ENCODE measurements at places on chromosomes 5 and 9.

DNA sequence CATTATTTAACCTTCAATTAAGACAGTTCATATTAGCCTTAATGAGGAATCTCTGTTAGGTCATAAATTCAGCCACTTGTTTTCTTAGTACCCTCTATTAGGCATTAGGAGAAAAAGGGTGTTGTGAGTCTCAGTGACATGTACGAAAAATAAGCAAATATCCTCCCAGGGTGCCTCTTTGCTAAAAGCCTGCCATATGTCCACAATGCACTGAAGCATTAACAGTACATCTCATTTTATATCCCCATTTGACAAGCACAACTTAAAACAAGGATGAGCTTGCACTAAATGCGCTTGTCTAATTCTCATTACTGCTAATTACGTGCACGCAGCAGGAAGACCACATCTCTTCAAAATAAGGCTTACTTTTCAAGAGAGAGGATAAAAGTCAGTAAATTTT lies 48.4 kb upstream of the SRFBP1 start:
- DNase-seq: no peak

- DNase-seq: no peak
These were observed 81.9 kb upstream of the DHFR start for GRCh38 chr5:80736730-80737129.

- no peak for DNase-seq
These were observed 8.8 kb upstream of the BARX1 start for GRCh38 chr9:93963969-93964368.

- DNase-seq: no peak
These were observed 21.8 kb upstream of the SARDH start for GRCh38 chr9:133759946-133760345.

DNA sequence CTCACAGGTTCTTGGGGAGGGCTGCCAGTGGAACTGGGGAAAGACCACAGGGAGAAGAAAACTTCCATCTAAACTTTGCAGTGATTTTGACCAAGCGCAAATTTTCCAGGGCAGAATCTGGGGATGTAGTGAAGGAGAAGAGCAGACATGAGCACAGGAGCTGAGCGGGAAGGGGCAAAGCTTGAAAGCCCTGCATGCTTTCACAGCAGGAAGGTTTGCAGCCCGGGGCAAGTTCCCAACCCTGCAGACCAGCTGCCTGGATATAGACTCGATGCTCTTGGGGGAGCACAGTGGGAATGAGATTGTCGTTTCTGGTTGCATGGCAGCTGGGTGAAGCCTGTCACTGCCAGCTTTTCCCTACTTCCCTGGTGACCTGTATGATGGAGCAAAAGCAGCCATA lies 276.8 kb upstream of the RORB start:
- DNase-seq: no peak

DNA sequence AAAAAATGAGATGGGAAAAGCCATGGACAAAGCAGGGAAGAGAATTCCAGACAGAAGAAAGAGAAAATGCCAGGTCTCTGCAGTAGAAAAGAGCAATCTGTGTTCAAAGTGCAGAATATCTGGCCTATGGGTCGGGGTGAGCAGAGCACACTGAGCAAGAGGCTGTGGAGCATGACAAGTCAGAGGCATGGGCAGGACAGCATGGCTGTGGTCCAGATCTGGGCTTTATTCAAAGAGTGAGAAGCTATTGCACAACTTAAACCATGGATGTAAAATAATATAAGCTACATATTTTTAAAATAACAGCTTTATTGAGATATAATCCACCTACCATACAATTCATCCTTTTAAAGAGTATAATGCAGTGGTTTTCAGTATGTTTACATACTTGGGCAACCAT lies 133.1 kb upstream of the SPDL1 start:
- DNase-seq: no peak

- DNase-seq: peak; percentile 52
These were observed 6.7 kb downstream of the INIP start for GRCh38 chr9:112711050-112711689.

DNA sequence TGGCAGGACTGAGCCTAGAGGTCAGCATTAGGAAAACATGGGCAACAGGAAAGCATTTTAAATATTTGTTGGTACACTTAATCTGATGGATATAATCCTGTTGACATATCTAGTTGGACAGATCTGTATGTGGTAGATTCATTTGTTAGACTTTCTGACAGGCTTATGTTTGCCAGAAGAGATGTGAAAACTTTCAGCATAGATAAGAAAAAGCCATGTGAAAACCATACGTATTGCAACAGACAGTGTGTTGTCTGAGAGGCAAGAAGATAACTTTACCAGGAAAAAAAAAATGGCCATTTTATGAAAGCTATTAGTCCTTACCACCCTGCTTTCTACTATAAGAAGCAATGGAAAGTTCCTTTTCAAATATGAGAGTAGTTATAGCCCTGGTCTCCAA lies 1902.2 kb upstream of the C9orf72 start:
- DNase-seq: no peak

- peak; percentile 87 for DNase-seq
These were observed at the start of gene CXCL14 for GRCh38 chr5:135578685-135579341. Gene CXCL14 (minus strand): TSS chr5:135578991. CDS start chr5:135578778, 213 bp downstream.

GRCh38 chr5:52896534-52897237 lies 92.5 kb upstream of the ITGA2 start:
- DNase-seq: no peak

DNA sequence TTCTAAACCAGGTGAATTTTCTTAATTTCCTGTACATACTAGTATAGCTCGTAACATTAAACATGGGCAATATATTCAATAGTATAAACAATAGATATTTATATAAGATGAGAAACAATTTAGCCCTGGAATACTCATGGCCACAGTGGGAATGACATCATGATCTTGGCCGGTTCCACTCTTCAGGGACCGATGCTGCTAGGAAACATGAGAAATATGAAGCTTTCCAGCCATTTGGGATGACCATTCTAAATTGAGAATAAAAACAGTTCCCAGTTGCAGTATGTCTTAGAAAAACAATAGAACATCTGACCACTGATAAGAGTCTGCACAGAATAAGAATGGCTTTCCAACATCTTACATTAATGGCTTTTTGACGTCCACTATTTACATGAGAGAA lies 33.3 kb upstream of the SLCO6A1 start:
- DNase-seq: no peak

- DNase-seq: peak; percentile 85
These were observed 2.5 kb upstream of the MSMP start for GRCh38 chr9:35756275-35757225.

- DNase-seq: peak; percentile 30
These were observed 679 bp downstream of the SLC6A7 start for GRCh38 chr5:150190503-150190979.

- peak; percentile 38 for DNase-seq
These were observed 25.5 kb downstream of the DDX31 start for GRCh38 chr9:132644251-132644650.

DNA sequence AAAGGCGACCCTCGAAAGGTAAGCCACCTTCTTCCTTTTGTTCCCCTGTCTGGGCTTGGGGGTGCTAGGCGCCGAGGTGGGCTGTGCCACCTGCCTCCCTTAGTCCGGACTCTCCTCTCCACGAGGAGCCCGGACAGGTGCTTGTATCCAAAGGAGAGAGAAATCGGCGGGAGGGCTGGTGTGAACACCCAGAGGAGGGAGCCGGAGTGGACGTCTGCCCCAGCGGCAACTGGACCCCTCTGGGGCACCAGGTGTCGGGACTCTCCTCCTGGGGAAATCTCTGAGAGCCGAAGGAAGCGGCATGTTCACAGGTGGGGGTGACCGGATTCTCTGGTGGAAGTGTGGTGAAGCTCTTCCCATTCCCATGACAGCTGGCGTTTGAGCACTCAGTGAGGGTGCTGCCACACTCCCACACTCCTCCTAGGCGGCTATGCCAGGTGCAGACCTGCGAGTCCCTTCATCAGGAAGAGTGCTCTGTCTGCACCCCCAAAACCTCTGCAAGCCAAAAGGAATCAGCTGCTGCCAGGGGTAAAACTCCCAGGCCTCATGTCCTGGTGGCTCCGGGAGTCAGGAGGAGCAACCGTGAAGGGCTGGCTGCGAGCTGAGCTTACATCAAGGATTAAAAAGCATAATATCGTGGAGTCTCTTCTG lies 921 bp downstream of the KCNIP1 start:
- no peak for DNase-seq

All from neural progenitor cell (in vitro differentiated cells).